PC-9 (cell line): ENCODE measurements at places on chromosomes 3 and 15. TPM values are rescaled to one million over a fixed set of nuclear protein-coding genes. Genes with fewer than 3 reads are reported as not detected.

DGKG gene
- total RNA-seq, result 9.8 and 20.0 TPM in 2 replicates

GAP43 gene
- total RNA-seq, result not detected in 2 replicates

DNA sequence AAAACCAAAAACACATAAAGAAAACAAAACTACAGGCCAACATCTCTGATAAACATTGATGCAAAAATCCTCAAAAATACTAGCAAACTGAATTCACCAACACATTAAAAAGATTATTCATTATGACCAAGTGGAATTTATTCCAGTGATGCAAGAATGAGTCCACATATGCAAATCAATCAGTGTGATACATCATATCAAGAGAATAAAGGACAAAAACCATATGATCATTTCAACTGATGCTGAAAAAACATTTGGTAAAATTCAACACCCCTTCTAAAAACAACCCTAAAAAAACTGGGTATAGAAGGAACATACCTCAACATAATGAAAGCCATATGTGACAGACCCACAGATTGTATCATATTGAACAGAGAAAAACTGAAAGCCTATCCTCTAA lies 265.6 kb upstream of the DCBLD2 start:
- no peak overlapping the region for H3K27ac ChIP-seq
- H3K4me3 ChIP-seq, result no peak overlapping the region
- H3K4me1 ChIP-seq, result no peaks in the 10 kb centered on the region
- no peaks in the 10 kb centered on the region for H3K27me3 ChIP-seq
- H3K36me3 ChIP-seq, result no peaks in the 10 kb centered on the region

PRTG gene
- 11.4 and 16.5 TPM in 2 replicates for total RNA-seq

DNA sequence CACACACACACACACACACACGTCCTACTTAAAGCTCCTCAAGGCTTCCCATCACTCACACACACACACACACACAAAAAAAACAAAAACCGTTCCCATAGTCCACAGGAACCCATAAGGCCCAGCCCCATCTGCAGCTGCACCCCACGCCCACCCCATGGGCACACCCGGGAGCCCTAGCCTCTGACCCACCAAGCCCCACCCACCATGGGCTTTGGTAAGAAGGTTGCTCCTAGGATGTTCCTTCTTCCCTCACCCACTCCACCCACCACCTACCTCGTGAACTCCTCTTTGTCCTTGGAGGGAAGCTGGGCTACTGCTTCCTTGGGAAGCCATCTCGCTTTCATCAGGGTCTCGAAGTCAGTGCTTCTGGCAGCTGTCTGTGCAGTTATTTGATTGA lies 115.1 kb downstream of the TPRA1 start:
- peaks cover 42% of the 10 kb centered on the region for H3K27me3 ChIP-seq
- DNase-seq, result no peak
- H3K27ac ChIP-seq, result no peak overlapping the region
- H3K4me1 ChIP-seq, result no peaks in the 10 kb centered on the region
- no peak overlapping the region for H3K4me3 ChIP-seq

SERPINI2 gene
- total RNA-seq, result not detected in 2 replicates

DNA sequence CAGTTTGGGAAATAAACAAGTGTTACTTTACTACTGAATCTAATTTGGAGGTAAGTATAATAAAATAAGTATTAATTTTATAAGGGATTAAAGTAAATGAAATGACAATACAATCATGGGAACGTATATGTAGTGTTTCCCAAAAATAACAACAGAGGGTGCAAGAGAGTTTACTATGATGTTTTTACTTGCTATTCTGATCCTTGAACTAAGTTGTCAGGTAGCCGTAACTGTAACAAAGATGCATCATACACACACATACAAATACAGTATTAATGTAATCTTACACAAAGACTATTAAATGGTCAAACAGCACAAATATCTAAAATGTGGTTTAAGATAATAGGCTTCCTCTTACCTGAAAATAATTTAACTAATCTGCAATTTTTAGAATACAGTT lies 311.4 kb downstream of the TBC1D5 start:
- no peak for DNase-seq
- no peak overlapping the region for H3K4me3 ChIP-seq
- peaks cover 13% of the 10 kb centered on the region for H3K4me1 ChIP-seq

- H3K4me3 ChIP-seq, result no peak overlapping the region
- 0 out of 2 replicates have a peak overlapping the region, but pooled peaks have one; percentile 3 for H3K27ac ChIP-seq
- H3K27me3 ChIP-seq, result no peaks in the 10 kb centered on the region
- no peak for DNase-seq
- H3K36me3 ChIP-seq, result peaks cover 67% of the 10 kb centered on the region
Measured at GRCh38 chr3:12413721-12414255, 70.5 kb upstream of the TSEN2 start.

GRCh38 chr15:94305133-94305532 lies 73.8 kb downstream of the MCTP2 start:
- no peak for DNase-seq
- no peak overlapping the region for H3K27ac ChIP-seq
- H3K4me3 ChIP-seq, result no peak overlapping the region

- H3K27me3 ChIP-seq, result no peaks in the 10 kb centered on the region
- no peak overlapping the region for H3K4me3 ChIP-seq
- H3K4me1 ChIP-seq, result no peaks in the 10 kb centered on the region
- H3K36me3 ChIP-seq, result no peaks in the 10 kb centered on the region
- no peak overlapping the region for H3K27ac ChIP-seq
Measured at GRCh38 chr3:159447841-159448240, 540.8 kb upstream of the IL12A start.

SCN11A gene
- not detected in 2 replicates for total RNA-seq

DNA sequence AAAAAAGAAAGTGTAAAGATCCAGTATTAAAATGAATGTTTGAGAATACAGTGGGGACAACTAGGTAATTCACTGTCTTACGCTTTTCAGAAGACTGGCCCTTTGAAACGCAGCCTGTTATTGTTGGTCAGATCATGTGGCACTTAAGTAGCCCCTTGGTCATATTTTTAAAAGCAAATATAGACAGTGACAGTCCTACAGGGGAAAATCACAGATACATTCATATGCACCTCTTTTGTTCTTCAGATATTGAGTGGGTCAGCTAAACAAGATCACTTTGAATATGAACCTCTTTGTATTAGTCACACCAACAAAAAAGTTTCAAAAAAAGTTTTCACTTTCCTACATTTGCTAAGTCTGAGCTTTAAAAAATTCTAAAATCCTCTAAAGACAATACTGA lies 36.0 kb downstream of the TIGIT start:
- no peak for DNase-seq
- H3K27me3 ChIP-seq, result no peaks in the 10 kb centered on the region
- no peaks in the 10 kb centered on the region for H3K36me3 ChIP-seq
- H3K27ac ChIP-seq, result no peak overlapping the region
- H3K4me1 ChIP-seq, result no peaks in the 10 kb centered on the region

MCTP2 gene
- 4.1 and 5.7 TPM in 2 replicates for total RNA-seq

HRH1 gene
- total RNA-seq, result 7.4 and 9.2 TPM in 2 replicates

- no peak overlapping the region for H3K4me3 ChIP-seq
- DNase-seq, result no peak
- H3K27me3 ChIP-seq, result peaks cover 32% of the 10 kb centered on the region
- H3K4me1 ChIP-seq, result no peaks in the 10 kb centered on the region
- no peak overlapping the region for H3K27ac ChIP-seq
Measured at GRCh38 chr3:16494814-16495431, 18.6 kb downstream of the RFTN1 start.

GRCh38 chr3:188780193-188781147 lies 391.3 kb upstream of the TPRG1 start:
- H3K4me3 ChIP-seq, result no peak overlapping the region
- H3K27ac ChIP-seq, result no peak overlapping the region
- H3K4me1 ChIP-seq, result no peaks in the 10 kb centered on the region
- DNase-seq, result no peak

DNA sequence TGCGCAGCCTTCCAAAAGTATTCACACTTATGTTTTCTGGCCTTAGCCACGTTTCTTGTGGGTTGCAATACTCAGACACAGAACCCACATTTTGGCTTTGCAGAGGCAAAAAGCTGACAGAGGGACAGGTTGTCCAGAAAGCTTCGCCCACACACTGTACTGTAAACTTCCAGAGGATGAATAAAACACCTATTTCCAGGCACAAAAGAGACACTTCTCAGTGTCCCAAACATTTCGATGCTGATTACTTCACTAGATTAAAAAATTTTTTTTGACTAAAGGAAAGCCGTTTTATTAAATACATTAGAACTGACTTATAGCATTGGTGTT lies 28.0 kb upstream of the KCTD6 start:
- no peak for DNase-seq
- no peak overlapping the region for H3K4me3 ChIP-seq
- peaks cover 35% of the 10 kb centered on the region for H3K4me1 ChIP-seq
- H3K36me3 ChIP-seq, result no peaks in the 10 kb centered on the region
- no peak overlapping the region for H3K27ac ChIP-seq

GRCh38 chr3:95246413-95246812 lies 1183.6 kb downstream of the NSUN3 start:
- H3K27ac ChIP-seq, result no peak overlapping the region
- H3K4me3 ChIP-seq, result no peak overlapping the region
- DNase-seq, result no peak
- H3K27me3 ChIP-seq, result no peaks in the 10 kb centered on the region

DNA sequence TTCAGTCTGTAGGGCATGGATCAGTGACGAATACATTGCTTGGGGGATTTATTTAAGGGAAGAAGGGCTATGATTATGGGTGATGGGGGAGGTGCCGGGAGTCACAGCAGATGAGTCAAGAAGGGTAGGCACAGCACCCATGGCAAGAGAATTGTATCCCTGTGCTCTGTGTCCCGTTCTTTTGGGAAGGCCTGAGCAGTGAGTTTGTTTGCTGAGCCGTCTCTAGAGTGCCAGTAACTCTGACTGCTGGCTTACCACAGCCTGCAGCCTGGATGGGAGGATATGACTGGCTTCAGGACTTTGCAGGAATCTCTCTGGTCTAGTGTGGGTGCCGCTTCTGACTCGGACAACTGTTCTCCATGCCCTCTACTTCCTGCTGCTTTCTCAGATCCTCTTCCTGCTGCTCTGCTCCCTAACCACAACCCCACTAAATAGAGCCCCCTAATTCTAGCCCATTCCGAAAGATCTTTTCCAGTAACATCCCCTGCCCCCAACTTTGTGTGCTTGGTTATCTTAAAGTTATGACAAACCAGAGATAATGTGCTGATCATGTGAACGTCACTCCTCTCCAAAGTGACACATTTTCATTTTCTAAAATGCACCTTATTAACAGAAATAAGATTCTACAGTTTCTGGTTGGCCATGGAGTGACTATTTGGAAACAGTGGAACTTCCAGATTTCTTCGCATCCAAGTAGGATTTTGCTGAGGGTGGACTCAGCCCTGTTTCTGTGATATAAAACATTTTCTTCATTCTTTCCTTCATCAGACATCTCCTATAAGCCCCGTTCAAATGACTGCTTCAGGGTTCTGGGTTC lies 239.0 kb downstream of the SLCO3A1 start:
- no peaks in the 10 kb centered on the region for H3K27me3 ChIP-seq
- no peaks in the 10 kb centered on the region for H3K4me1 ChIP-seq
- H3K36me3 ChIP-seq, result no peaks in the 10 kb centered on the region

SLC6A6 gene
- total RNA-seq, result 84.9 and 122 TPM in 2 replicates

DNA sequence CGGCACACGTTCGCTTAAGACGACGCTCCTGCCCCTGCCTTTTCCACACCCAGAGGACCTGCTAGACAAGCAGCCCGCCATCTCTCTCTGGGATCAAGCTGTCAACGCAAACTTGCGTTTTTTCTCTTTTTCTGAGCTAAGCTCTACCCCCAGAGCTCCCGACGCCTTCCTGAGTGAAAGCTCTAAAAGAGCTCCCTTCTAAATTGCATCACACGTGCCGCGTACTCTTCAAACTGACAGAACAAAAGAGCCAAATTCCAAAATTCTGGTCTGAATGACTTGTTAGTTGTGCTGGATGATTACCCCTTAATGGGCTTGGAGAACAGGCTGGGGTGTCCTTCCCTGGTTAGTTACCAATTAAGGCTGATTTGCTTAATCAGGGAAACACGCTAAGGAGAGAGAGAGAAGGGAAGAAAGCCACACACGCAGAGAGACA lies 81.2 kb downstream of the MDFIC2 start:
- DNase-seq, result no peak
- no peaks in the 10 kb centered on the region for H3K36me3 ChIP-seq
- H3K4me3 ChIP-seq, result no peak overlapping the region

DNA sequence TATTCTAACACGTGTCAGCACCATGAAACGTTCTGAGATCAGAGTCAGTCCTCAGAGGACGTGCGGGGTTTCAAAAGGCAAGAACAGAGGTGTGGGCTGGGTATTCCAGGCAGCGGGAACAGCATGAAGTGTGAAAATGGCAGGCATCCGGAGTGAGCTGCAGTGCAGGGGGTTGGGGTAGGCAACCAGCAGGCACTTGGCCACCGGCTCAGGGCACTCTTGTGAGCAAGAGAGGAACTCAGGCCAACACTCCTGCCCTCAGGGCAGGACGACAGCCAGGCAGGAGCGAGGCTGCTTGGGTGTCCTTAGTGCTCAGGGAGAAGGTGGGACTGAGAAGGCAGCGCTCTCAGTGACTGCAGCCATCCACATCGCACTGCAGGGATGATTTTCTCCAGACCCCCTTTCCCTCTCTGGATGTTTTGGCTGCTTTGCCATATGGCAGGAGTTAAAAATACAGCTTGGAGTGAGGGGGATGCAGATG lies 151.1 kb downstream of the NUP210 start:
- no peaks in the 10 kb centered on the region for H3K36me3 ChIP-seq
- H3K4me3 ChIP-seq, result no peak overlapping the region
- no peaks in the 10 kb centered on the region for H3K4me1 ChIP-seq
- no peaks in the 10 kb centered on the region for H3K27me3 ChIP-seq
- no peak overlapping the region for H3K27ac ChIP-seq

GRCh38 chr15:81194723-81195122 lies 2.0 kb upstream of the IL16 start:
- H3K27ac ChIP-seq, result no peak overlapping the region
- no peaks in the 10 kb centered on the region for H3K4me1 ChIP-seq
- peaks cover 92% of the 10 kb centered on the region for H3K27me3 ChIP-seq
- no peaks in the 10 kb centered on the region for H3K36me3 ChIP-seq

BUB1B gene
- 74.3 and 75.3 TPM in 2 replicates for total RNA-seq

- no peak for DNase-seq
- H3K4me1 ChIP-seq, result peaks cover 26% of the 10 kb centered on the region
- H3K27me3 ChIP-seq, result no peaks in the 10 kb centered on the region
- H3K36me3 ChIP-seq, result peaks cover 77% of the 10 kb centered on the region
- 0 out of 2 replicates have a peak overlapping the region, but pooled peaks have one; percentile 13 for H3K27ac ChIP-seq
Measured at GRCh38 chr3:12421132-12421531, 63.1 kb upstream of the TSEN2 start.

GRCh38 chr3:66450390-66451022 lies 50.3 kb downstream of the LRIG1 start:
- no peak overlapping the region for H3K27ac ChIP-seq
- H3K4me1 ChIP-seq, result no peaks in the 10 kb centered on the region
- DNase-seq, result no peak
- no peak overlapping the region for H3K4me3 ChIP-seq
- no peaks in the 10 kb centered on the region for H3K36me3 ChIP-seq

DNA sequence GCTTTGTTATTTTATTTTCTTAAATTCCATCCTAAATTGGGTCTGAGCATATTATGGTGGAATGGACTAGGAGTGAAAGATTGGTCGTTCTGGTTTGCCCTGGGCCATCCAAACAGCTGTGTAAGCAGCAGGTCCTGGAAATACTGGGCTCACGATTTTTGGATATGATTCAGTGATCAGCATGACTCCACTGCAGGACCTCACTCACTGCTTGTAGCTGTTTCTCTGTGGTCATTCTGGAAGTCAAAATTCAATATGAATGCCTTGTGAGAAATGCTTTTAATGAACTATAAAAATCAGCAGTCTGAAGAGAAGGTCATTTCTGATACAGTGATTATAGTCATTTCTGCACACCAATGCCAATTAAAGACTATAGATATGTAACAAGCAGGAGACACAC lies 185.0 kb downstream of the RBMS3 start:
- H3K36me3 ChIP-seq, result no peaks in the 10 kb centered on the region
- H3K4me1 ChIP-seq, result no peaks in the 10 kb centered on the region
- H3K4me3 ChIP-seq, result no peak overlapping the region
- DNase-seq, result no peak
- no peak overlapping the region for H3K27ac ChIP-seq
